ENCODE measurements at places on chromosomes 11 and 22. TPM values are rescaled to one million over a fixed set of nuclear protein-coding genes. Genes with fewer than 3 reads are reported as not detected.
A peak's percentile ranks its signal among the peaks of the same experiment; 100 is the strongest.

- H3K4me1 ChIP-seq = peaks cover 29% of the 10 kb centered on the region
- H3K27me3 ChIP-seq = no peaks in the 10 kb centered on the region
These were observed 111.8 kb downstream of the CCDC81 start for GRCh38 chr11:86486261-86487030.

GRCh38 chr22:30605449-30606110 lies 1.4 kb upstream of the TCN2 start:
- peaks cover 17% of the 10 kb centered on the region for H3K4me1 ChIP-seq
- DNase-seq = peak; percentile 56
- no peak overlapping the region for H3K27ac ChIP-seq
- H3K27me3 ChIP-seq = no peaks in the 10 kb centered on the region
- H3K4me3 ChIP-seq = no peak overlapping the region
- no peaks in the 10 kb centered on the region for H3K36me3 ChIP-seq

DNA sequence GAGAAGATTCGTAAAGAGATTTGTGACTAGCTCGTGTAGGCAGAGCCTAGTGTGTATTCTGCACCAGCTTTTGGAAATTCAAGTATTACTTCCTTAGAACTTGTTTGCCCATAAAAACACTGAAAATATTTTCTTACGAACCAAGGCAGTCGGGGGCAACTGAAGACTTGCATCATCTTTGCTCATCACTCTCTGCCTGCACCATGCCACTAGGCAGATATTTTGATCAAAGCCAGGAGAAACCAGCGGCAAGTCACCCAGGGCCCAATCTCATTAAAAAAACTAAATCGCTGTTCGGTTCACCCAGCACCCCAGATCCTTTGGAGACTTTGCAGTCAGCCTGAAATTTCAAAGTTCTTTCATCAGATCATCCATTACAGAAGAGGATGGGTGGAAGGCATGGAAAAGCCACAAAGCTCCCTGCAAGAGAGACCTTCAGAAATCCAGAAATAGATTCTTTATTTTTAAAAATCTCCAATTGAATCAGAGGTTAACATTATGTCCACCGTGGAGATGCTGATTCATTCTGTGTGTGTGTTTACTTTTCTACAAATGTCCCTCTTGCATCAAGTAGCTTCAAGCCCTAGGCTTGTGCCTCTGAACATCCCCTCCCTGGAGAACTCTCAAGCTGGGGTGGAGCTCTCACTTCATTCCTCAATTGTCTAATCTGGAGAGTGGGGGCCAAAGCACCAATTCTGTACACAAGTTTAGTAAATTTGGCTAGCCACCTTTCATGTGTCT lies 78.4 kb downstream of the ETS1 start:
- H3K27ac ChIP-seq = peak overlapping the region; percentile 45
- no peaks in the 10 kb centered on the region for H3K27me3 ChIP-seq
- peaks cover 31% of the 10 kb centered on the region for H3K4me1 ChIP-seq
- H3K4me3 ChIP-seq = no peak overlapping the region
- DNase-seq = no peak
- peaks cover 9% of the 10 kb centered on the region for H3K36me3 ChIP-seq

DNA sequence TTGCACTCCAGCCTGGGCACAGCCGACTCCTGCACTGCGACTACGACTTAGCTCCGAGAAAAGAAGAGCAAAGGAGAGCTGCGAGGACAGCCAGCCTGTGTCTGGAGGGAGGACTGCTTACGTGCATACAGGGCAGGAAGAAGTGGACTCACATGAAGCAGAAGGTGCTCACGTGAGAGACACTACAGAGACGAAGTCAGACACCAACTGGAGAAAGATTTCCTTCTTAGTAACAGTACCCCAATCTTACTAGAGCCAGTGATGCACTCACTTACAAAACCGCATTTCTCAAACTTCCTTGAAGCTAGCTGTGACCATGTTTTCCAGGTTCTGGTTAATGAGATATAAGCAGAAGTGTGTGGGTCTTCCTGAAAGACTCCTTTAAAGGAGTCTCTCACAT lies 67.7 kb downstream of the MICAL3 start:
- H3K27ac ChIP-seq = no peak overlapping the region
- no peaks in the 10 kb centered on the region for H3K27me3 ChIP-seq
- no peak overlapping the region for H3K4me3 ChIP-seq
- peaks cover 4% of the 10 kb centered on the region for H3K4me1 ChIP-seq

DNA sequence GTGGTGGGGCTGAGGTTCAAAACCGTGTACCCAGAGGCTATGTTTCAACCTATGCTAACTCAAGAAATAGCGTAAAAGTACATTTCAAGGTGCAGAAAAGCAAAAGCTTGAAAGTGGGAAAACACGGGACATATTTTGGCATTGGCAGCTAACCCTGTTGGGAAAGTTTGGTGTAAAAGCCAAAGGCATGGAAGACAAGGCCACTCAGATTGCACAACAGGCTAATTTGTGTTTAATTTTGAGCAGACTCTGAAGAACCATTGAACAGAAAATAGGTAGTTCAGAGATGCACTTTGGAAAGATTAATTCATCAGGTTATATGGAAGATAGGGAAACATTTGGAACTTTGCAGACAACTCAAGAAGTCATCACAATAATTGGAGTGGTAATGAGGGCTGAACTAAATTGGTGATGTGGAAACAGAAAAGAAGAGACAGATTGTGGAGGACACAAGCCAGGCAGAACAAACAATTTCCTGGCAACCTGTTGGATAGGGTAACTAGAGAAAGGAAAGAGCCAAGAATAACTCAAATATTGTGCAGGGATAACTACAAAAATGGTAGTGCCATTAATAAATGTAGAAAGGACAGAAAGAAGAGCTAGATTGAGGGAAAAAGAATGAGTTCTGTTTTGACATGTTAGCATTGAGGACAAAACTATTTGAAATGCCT lies 140.5 kb upstream of the PGR start:
- H3K4me1 ChIP-seq = no peaks in the 10 kb centered on the region
- no peak overlapping the region for H3K4me3 ChIP-seq
- DNase-seq = no peak
- H3K36me3 ChIP-seq = no peaks in the 10 kb centered on the region
- H3K27me3 ChIP-seq = no peaks in the 10 kb centered on the region

DNA sequence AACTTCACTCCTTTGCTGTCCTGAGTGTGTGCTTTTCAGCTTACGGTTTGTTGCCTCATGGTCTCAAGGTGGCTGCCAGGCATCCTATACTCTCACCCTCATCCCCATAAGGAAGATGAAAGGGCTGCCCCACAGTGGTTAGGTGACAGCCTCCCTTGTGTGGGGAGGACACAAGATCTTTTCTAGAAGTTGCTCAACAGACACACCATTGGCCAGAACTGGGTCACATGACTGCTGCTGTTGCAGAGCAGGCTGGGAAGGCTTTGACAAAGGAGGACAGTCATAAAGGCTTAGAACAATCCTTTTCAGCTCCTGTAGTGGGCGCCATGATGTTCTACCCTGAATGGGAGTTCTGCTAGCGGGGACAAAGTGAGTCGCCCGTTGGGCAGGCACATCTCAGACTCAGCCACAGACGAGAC lies 69.7 kb upstream of the RASD2 start:
- no peak for DNase-seq
- H3K36me3 ChIP-seq = no peaks in the 10 kb centered on the region

DNA sequence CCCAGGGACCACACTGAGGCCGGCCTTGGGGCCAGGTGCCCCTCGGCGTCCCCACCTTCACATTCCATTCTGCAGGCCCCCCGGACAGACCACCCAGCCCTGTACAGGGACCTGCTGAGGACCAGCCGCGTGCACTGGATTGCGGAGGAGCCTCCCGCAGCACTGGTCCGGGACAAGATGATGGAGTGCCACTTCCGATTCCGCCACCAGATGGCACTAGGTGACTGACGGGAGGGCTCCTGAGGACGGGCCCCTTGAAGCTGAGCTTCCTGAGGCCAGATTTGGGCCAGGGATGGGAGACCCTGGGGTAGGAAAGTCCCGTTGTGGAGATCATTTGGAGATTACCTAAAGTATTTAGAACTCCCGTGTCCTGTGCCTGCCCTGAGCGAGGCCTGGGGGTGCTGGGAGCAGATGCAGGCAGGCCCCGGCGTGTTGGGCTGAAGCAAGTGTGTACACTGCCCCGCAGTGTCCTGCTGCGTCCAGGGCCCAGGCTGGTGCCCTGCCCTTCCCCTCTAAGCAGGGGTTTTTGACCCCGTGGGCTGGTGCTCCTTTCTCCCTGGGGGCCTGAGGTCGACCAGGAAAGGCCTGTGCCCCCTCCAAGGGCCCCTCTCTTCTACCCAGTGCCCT lies 20.0 kb downstream of the TRMU start:
- peak; percentile 73 for DNase-seq
- no peak overlapping the region for H3K27ac ChIP-seq
- no peaks in the 10 kb centered on the region for H3K4me1 ChIP-seq
- no peaks in the 10 kb centered on the region for H3K27me3 ChIP-seq
- H3K36me3 ChIP-seq = peaks cover 50% of the 10 kb centered on the region
- no peak overlapping the region for H3K4me3 ChIP-seq

DNA sequence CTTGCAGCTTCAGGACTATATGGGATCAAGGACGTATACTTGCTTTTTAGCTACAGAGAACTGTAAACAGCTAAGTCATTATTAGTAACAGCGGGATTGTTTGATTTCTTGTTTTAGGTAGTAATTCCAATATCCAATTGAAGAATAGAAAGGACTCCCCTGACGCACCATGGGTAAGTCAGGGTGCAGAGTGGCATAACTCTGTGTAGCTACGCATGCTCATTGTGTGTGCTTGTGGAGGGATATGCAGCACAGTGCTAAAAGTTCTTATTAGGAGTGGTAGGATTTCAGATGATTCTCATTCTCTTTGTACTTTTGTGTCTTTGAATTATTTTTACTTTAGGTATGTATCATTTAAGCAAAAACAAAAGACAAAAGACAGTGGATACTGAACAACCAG lies 7.7 kb upstream of the PEX26 start:
- no peak overlapping the region for H3K27ac ChIP-seq
- no peaks in the 10 kb centered on the region for H3K4me1 ChIP-seq
- DNase-seq = no peak
- no peak overlapping the region for H3K4me3 ChIP-seq

DNA sequence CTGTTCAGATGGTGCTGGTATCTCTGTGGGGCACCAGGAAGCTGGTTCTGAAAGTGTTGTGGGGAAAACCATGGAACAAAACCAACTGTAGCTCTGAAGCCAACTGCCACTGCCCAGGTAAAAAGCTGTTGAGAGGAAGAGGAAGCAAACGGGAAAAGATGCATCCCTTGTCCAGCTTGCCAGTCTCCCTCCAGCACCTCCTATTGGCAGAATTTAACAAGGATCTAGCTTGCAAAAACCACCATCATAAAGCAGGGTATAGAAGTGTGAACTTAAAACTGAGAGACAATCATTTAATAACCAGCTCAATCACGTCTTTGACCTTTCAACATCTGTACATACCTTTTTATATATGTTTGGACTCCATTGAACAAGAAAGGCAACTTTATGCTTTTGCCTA lies 4.5 kb downstream of the PATE1 start:
- no peak overlapping the region for H3K27ac ChIP-seq
- no peak for DNase-seq
- no peaks in the 10 kb centered on the region for H3K36me3 ChIP-seq
- no peaks in the 10 kb centered on the region for H3K27me3 ChIP-seq
- H3K4me3 ChIP-seq = no peak overlapping the region
- H3K4me1 ChIP-seq = no peaks in the 10 kb centered on the region

GRCh38 chr11:93188726-93189125 lies 9.1 kb downstream of the SLC36A4 start:
- no peak overlapping the region for H3K4me3 ChIP-seq
- no peak for DNase-seq
- no peaks in the 10 kb centered on the region for H3K4me1 ChIP-seq
- H3K27me3 ChIP-seq = no peaks in the 10 kb centered on the region

GRCh38 chr11:112297248-112297866 lies 36.7 kb upstream of the PLET1 start:
- H3K27ac ChIP-seq = no peak overlapping the region
- no peaks in the 10 kb centered on the region for H3K27me3 ChIP-seq
- peaks cover 8% of the 10 kb centered on the region for H3K4me1 ChIP-seq
- H3K36me3 ChIP-seq = no peaks in the 10 kb centered on the region
- H3K4me3 ChIP-seq = no peak overlapping the region

DNA sequence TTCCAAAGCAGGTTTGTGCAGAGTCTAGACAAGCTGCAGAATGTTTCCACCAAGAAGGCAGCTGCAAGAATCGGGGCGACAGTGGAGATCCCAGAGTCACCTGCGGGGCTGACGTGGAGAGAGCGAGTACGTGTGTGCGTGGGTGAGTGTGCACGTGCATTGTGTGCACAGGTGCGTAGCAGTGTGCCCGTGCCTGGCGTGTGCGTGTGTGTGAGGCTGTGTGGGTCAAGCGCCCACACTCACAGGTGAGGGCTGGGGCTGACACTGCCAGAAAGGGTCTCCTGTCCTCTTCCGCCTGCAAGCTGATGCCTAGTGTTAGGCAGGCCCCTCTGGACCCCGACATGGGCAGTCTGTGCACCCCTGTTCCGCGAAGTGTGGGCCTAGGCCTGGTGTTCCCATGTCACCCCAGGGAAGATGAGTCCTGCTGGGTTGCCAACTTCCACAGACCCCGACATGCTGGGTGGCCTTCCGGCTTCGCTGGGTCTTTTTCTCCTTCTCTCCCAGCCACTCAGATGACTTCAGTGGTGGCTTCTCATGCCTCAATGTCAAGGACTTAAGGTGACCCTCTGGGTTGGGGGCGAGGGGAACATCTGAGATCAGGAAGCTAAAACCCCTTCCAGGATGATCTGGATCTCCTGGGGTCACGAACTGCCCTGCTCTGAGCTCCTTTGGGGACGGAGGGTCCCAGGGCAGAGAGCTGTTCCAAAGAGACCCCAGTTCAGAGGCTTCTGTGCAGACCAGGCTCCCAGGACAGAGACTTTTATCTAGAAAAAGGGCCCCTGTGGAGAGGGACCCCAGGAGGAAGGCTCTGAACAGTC lies 10.4 kb upstream of the SYT8 start:
- no peak overlapping the region for H3K27ac ChIP-seq
- H3K4me3 ChIP-seq = no peak overlapping the region
- no peaks in the 10 kb centered on the region for H3K27me3 ChIP-seq
- H3K36me3 ChIP-seq = no peaks in the 10 kb centered on the region
- no peak for DNase-seq

- peaks cover 88% of the 10 kb centered on the region for H3K4me1 ChIP-seq
- no peak overlapping the region for H3K4me3 ChIP-seq
- H3K36me3 ChIP-seq = peaks cover 6% of the 10 kb centered on the region
- peak overlapping the region; percentile 97 for H3K27ac ChIP-seq
- peak; percentile 65 for DNase-seq
These were observed 55.0 kb downstream of the MYH9 start for GRCh38 chr22:36332623-36333332.

Gene SCUBE2
- polyA plus RNA-seq = 4.2 TPM

Gene HIRA
- 7.5 TPM for polyA plus RNA-seq

Gene SMC1B
- polyA plus RNA-seq = 0.01 TPM

Gene PNPLA5
- not detected for polyA plus RNA-seq

Gene FAM180B
- polyA plus RNA-seq = 0.05 TPM

Gene IFITM5
- polyA plus RNA-seq = not detected

Gene TEX12
- 0.09 TPM for polyA plus RNA-seq

Gene C11orf42
- not detected for polyA plus RNA-seq
